ENCODE measurements at places on chromosomes 13 and 19.

DNA sequence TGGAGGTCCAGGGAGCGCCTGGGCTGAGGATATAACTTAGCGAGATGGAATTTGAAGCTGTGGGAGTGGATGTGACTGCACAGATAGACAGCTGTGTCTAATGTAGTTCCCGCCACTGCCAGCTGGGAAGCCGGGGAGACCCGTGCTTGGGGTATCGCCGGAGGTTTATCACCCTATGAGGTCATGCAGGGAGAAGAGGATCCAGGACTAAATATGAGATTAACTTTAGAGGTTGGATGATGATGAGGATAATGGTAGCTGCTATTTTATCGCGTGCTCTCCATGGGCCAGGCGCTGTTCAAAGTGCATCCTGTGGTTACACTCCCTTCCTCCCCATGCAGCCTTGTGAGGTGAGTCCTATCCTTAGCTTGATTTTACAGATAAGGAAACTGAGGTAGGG lies 19.9 kb downstream of the SSC5D start:
- no peak for DNase-seq

DNA sequence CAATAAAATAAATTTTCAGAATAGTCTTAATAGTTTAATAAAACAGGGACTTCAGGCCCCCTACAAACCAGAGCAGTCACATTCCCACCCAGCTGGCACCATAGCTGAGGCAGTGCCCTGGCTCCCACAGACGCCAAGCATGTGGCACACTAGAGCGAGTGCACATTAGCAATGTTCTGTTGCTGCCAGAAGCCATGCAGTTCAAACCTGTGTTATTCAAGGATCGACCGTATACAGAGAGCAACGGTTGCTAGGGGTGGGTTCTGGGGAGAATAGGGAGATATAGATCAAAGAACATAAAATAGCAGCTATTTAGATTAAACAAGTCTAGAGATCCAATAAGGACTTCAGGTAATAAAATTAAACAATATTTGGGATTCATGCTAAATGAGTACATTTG lies 419.3 kb upstream of the KLHL1 start:
- DNase-seq = no peak

GRCh38 chr19:40249201-40249600 lies 22.7 kb upstream of the CCNP start:
- DNase-seq = no peak

DNA sequence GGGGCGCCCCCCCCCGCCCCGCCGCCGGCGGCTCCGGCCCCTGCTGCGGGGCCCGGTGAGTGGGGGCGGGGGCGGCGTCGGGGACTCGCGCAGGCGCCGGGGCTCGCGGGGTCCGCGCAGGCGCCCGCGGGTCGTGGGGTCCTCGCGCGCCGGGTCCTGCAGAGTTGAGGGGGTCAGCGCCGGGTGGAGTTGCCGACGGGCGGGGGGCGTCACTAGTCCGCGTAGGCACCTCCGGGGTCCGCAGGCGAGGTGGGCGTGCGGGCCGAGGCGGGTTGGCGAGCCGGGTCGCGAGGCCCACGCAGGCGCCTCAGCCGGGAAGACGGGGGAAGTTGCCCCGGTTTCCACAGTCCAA lies 365 bp downstream of the PPP6R1 start:
- peak; percentile 51 for DNase-seq

- peak; percentile 66 for DNase-seq
Observed at GRCh38 chr13:40764587-40765403, 6.2 kb downstream of the MRPS31 start.

GRCh38 chr13:66367356-66367755 lies 862.8 kb downstream of the PCDH9 start:
- no peak for DNase-seq

DNA sequence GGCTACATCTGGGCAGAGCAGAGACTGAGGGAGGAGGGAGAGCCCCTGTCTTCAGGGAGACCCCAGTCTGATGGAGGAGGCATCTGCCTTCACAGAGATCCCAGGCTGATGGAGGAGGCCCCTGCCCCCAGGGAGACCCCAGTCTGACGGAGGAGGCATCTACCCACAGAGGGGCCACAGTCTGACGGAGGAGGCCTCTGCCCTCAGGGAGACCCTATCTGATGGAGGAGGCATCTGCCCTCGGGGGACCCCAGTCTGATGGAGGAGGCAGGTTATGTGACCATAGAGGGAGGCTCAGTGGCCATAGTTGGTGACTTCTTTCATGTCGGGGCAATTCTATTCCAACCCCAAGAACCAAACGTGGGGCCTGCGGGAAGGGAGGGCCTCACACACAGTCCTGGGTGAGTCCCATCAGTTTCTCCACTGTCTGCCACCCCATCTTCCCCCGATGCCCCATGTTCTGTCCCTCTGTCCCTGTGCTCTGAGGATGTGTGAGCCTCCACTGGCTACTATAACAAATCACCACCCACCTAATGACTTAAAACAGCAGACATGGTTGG lies 14.3 kb downstream of the MISP start:
- DNase-seq = no peak

GRCh38 chr13:112791663-112792440 lies 102.0 kb downstream of the ATP11A start:
- DNase-seq = no peak
